ENCODE measurements at places on chromosomes 3 and 15.
A peak's percentile ranks its signal among the peaks of the same experiment; 100 is the strongest.

GRCh38 chr3:57559526-57559925 lies 3.5 kb downstream of the PDE12 start:
- no peak for DNase-seq

- no peak for DNase-seq
Observed at GRCh38 chr15:33074942-33075341, 119.6 kb downstream of the FMN1 start.

DNA sequence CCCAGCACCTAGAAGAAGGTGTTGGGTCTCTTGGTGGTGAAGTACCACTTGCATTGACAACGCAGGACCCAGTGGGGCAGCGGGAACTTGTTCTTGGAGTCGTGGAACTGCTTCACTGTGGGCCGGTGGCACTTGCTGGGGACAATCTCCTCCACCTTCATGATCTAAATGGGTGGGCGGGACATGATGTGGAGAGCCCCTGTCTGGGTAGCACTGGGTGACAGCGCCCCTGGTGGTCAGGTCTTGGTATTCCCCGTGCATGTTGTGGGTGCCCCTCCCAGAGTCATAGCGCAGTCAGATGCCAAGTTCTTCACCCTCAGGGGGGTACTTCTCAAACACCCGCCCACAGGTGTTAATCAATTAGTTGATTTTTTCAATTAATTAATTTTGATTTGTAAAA lies 60.2 kb downstream of the AGBL1 start:
- peak; percentile 5 for DNase-seq

- DNase-seq, result no peak
Observed at GRCh38 chr3:10609134-10609533, 103.7 kb upstream of the ATP2B2 start.

DNA sequence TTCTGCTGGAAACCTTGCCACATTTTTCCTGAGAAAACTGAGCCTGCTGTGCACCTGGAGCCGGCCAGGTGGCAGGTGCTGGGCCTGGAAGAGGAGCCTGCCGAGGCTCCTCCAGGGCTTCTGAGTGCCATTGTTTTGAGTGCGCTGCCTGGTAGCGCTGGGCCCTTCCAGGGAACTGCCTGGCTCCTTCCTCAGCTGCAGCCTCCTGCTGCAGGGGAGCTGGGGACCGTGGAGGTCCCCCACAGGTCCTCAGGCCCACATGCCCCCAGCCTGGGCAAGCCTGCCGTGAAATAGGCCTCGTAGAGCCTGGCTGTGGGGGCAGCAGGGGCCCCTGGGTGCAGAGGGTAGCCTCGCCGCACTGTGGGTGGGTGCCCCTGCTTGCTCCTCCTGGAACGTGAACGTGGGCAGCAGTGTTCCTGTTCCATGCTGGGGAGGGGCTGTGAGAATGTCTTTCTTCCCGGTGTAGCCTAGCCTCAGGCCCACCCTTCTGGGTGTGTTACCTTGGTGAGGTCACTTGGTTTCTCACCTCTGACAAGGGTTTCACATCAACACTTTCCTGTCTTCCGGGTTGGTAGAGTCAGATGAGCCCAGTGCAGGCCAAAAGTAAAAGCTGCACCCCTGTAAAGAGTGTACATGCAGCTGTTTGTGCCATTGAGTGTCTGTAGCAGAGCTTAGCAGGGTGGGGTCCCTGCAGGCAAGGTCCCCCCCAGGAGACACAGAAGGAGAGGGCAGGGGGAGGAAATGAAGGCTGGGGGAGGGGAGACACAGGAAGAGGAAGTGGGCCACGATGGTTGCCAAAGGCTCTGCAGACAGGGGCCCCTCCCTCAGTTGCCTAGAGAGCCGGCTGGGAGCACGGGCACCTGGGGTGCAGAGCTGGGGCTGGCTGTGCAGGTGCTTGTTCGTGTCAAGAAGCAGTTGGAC lies 34.5 kb downstream of the KLF13 start:
- DNase-seq, result no peak

- DNase-seq, result no peak
Observed at GRCh38 chr3:72031581-72031980, 246.6 kb upstream of the PROK2 start.

GRCh38 chr3:9180764-9181117 lies 68.7 kb downstream of the SRGAP3 start:
- no peak for DNase-seq

DNA sequence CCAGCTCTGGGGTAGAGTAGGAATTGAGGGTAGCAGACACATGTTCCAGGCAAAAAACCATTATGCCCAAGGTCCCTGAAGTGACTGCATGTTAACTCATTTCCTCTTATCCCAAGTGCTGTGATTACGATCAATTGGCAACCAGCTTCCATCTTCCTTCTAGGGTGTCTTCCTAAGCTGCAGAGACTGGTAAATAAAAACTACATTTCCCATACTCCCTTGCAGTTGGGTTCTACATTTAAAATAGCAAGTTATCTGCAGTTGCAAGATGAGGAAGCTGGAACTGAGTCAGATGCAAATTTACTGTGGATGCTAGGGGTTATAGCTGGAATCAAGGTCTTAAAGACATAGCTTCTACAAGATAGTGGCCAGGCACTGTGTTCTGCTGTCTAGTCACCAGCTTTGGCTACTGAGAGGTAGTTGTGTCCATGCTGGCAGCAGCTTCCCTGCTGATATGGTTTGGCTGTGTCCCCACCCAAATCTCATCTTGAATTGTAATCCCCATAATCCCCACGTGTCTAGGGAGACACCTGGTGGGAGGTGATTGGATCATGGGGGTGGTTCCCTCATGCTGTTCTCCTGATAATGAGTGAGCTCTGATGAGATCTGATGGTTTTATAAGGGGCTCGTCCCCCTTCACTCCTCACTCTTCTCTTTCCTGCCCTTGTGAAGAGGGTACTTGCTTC lies 51.3 kb upstream of the FBN1 start:
- no peak for DNase-seq

DNA sequence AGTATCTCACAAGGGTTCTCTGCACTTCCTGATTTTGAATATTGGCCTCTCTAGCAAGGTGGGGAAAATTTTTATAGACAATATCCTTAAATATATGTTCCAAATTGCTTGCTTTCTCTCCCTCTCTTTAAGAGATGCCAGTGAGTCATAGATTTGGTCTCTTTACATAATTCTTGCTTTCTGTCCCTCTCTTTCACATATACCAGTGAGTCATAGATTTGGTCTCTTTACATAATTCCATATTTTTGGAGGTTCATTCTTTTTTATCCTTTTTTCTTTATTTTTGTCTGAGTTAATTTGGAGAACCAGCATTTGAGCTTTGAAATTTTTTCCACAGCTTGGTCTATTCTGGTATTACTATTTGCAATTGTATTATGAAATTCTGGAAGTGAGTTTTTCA lies 77.7 kb upstream of the NUDT16 start:
- DNase-seq, result no peak

DNA sequence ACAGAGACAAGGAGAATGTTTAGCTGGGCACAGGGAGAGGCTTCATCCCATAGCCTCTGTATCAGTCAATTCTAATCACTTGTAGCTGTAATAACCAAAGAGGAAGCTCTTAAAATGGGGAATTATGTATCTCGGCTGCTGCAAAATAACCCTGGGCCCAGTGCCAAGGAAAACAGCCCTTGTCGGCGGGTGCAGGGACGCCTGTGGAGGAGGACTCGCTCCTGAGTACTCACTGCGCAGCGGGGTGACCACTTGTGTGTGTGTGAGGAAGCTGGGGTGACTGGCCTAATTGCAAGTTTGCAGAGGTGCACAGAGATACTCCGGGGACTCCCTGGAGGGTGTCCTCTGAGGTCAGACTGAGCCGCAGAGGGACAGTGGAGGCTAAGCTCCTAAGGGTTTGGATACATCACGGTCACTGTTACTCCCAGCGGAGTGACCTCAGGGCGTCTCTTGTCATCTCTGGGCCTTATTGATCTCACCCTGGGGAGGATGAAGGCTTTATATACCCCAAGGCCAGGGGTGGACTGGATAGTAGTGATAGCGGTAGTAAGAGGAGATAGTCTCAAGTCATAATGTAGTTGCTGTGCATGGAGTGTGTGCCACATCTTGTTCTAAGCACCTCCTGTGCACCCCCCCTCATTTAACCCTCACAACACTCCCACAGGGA lies 37.2 kb downstream of the SLC6A6 start:
- DNase-seq, result no peak

DNA sequence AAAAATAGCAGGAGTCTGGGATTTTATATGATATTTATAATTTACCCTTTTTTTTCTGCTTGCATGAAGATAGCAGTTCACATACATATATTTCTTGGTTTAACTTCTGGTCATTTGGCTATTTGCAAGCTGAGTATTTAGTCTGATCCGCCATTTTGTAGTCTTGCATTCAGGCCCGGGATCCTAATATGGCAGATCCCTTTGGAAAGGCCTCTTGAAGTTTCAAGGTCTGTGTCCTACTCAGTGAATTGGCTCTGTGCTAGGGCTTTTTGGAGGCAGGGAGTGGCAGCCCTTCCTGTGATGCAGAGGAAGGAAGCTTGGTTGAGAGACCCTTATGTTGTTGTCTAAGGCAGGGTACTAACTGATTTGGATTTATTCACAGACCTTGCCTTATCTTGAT lies 2.9 kb downstream of the SNRPN start:
- DNase-seq, result no peak

DNA sequence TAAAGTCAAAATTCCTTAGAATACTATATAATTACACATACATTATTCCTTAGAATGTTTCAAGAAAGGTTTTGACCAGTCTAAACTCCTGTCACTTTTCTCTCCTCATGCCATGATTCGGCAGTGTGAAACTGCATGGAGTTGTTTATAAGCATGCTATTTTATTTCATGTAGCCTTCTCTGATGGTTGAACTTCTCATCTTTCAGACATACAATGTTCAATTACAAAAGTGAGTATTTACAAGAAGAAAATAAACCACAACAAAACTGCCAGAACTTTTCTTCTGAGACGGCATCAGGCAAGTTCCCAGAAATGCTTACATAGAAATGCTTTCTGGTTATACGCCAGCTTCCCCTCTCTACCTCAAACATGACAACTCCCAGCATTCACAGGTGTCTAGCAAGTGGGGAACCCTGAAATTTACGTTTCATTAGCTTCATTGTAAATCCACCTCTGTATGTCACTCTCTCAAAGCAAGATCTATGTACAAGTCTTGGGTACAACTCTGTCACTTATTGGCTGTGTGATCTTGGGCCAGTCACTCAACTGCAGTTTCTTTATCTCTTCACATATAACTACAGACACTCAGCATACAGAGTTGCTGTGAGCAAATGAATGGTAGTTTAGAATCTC lies 42.7 kb downstream of the HDGFL3 start:
- no peak for DNase-seq

- DNase-seq, result no peak
Observed at GRCh38 chr3:43525386-43525785, 96.4 kb downstream of the ANO10 start.

DNA sequence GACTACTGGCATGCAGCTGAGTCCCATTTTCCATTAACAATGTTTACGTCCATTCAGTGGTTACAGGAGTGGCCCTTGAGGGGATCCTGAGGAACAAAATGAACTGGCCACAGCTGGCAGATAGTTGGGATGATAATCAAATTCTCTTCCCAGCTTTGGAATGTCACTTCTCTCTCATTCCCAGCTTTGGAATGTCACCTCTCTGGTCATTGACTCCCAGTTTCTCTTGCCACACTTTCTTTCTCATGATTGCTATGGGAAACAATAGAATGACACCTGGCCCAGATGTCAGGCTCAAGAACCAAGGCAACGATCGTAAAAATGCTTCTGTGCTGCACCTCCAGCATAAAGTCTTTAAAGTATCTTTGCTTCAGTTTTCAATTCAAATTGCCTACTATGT lies 34.0 kb downstream of the ATP13A4 start:
- no peak for DNase-seq

GRCh38 chr3:98223907-98224672 lies 40.0 kb upstream of the OR5H6 start:
- DNase-seq, result no peak

DNA sequence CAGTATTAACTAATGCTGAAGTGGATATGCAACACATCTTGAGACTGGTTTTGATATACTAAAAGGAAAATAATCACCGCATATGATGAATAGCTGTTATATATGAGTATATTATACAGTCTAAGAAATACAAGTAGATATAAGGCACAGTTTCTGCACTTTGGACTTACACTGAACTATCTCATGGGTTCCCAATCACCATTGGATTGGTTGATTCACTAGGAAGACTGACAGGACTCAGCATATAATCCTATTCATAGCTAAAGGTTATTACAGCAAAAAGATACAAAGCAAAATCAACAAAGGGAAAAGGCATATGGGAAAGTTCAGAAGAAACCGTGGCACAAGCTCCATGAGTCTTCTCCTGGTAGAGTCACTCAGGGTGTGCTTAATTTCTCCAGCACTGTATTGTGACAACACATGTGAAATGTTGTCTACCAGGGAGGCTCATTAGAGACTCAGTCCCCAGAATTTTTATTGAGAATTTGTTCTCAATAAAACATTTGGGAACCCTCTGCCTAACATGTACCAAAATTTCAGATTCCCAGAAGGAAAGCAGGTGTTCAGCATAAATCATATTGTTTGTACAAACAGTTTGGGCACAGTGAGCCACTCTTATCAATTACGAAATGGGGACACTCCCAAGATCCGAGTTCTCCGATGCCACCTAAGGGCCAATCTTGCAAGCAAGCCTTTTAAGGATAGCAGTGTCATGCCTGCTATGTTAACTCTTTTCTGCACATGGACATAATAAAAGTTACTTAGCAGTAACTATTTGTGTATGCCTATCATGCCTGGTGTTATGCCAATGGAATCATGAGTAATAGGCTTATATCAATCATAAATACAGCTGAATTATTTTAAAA lies 26.8 kb downstream of the CMC1 start:
- DNase-seq, result no peak

DNA sequence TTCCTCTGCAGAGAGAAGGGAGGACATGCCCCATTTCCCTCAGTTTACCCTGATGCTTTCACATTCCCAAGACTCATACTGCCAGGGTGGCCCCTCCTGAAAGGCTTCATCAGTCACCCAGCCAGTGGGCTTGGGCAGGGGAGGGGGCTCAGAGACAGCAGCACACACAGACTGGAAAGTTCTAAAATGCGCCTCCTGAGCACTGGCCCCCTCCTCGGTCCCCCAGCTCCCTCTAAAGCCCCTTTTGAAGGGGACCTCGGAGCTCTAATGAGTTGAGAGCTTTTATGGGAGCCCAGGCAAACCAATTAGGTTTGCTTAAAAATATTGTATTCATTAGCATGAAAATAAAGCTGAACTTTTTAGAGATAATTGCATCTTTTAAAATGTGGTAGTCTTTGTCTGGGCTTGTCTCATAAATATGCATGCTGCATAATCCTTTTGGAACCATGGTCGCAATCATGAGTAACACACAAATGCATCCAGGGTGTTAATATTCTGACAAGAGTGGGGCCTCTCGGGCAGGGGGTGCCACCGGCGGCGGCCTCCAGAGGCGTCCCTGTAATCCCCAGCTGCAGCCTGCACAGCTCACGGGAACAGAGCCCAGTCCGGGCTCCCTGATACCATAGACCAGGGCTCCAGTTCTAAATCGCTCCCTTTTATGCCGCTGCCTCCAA lies 78.5 kb downstream of the RPLP1 start:
- DNase-seq, result no peak
